AG09319 (cell line): ENCODE measurements at places on chromosomes 3 and 15.

GRCh38 chr3:132695422-132695821, 26.8 kb downstream of the NPHP3 start:
- DNase-seq: no peak

- no peak for DNase-seq
Measured at GRCh38 chr15:77454951-77455350, 34.3 kb downstream of the HMG20A start.

DNA sequence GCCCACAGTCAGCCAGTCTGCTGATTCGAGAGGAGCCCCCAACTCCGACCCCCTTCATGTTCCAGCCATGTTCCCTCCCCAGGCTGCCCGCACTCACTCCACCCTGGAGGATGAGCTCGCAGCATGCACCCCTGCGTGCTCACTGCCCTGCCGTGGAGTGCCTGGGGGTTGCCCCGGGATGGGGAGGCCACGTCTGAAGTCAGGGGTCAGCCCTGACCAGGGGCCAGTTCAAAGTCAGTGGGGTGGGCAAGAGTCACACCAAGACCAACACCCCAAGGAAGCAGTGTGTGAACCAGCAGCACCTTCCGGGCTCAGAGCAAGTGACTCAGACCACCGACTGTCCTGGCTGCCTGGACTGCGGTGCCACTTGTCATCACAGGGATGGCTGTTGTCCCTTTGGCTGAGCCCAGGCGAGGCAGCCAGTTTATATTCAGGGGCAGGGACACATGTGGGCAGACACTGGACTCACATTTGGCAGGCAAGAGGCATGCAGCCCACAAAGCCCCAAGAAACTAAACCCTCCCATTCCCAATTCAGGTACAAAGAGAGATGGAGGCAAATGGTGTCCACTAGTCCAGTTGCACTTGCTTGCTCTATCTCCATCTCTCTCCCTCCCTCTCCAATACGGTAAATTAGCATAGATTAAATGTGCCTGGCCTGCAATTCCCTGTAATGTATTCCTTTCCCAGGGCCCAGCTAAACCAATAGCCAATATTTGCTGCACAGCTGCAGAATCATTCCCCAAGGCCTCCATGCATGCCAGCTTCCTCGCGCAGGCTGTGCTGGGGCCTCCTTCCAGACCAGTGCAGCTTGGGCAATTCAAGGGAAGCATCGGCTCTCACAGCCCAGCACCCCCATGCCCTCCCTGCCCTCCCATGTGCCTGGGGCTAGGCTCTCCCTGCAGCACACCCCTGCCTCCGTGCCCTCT, 135.7 kb upstream of the IQSEC1 start:
- no peak for DNase-seq

DNA sequence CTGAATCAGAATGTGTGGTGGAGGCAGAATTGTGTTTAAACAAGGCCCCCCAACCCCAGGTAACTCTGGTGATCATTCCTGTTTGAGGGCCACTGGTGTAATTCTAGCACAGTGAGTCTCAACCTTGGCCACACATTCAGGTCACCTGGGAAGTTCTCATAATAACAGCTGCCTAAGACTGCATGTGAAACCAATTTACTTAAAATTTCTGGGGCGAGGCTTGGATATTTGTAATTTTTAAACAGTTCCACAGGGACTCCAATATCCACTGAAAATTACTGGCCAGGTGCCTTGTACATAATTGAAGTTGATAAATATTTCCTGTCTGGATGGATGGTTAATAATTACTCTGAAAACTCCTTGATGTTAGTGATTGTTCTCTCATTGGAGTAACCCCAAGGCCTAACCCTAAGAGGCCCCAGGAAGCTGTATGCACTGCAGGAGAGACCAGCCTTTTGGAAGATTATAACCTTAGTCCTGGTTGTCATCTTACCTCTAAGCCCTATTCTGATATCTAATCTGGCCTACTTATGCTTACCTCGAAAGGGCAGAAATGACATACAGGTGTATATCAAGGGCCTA, 25.7 kb upstream of the EPHB1 start:
- DNase-seq: no peak

GRCh38 chr3:187844708-187845107, 99.4 kb upstream of the BCL6 start:
- DNase-seq: no peak

DNA sequence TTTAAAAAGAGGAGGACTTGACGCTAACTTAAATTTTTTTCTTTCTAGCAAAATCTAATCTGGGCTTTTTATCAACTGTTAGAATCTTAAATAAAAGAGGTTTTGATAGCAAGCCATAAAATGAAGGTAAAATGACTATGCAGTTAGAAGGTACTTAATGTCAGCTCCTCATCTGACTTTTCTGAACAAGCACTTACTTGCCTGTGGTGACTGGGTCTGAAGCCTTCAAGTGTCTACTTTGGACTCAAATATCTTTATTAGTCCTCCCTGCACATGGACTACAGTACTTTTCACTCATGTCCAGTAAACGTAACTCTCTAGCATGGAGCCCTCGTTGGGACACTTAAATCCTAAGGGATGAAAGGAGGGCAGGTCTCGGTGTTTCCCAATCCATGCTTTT, 135.9 kb downstream of the P2RY1 start:
- DNase-seq: no peak

DNA sequence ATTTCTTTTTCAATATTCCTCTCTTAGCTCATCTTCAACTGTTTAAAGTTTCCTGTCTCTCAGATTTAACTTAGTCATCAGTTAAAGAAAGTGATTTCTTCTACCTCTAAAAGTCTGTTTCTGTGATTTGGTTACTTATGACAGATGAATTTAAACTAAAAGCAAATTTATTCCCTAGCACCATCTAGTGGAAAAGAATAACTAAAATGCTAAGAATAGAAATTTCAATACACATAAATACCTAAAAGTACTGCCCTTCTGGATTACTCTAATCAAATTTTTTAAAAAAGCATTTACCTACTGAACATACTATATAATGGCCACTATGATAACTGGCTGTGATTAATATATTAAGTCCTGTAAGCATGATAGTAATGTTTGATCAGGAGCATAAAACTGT, 14.0 kb upstream of the ZCWPW2 start:
- DNase-seq: no peak

- no peak for DNase-seq
Measured at GRCh38 chr15:69914040-69914439, 183.7 kb downstream of the TLE3 start.

- DNase-seq: peak; percentile 16
Measured at GRCh38 chr15:56693761-56694160, 39.5 kb downstream of the ZNF280D start.

DNA sequence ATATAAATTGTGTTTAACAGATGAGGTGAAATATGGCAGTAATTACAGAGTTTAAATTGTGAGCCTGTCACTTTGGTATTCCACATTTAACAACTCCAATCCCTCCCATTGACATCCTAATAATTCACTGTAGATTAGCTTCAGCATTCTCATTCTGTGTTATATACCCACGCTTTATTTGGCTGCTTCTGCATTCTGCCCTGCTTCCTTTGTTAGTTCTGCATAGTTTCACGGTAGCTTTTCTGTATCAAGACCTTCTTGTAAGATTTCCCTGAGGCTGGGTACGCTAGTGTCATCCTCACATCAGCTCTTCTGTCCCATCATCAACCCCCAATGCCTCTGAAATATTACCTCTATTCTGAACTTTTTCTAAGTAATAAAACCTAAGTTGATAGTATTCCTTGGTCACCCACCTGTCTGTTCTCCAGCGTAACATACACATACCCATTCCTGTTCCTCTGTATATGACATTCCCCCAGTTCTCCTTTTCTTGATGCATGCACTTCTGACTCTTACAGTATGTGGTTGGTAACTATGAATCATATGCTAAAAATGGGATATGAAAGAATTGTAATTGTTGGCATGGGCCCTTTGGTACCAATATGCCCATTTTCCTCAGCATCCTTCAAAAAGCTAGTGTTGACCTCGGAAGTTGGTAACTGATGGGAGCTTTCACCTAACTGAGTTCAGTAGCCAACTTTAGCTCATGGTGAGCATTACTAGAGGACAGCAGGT, 171.2 kb downstream of the KLHL25 start:
- DNase-seq: no peak

DNA sequence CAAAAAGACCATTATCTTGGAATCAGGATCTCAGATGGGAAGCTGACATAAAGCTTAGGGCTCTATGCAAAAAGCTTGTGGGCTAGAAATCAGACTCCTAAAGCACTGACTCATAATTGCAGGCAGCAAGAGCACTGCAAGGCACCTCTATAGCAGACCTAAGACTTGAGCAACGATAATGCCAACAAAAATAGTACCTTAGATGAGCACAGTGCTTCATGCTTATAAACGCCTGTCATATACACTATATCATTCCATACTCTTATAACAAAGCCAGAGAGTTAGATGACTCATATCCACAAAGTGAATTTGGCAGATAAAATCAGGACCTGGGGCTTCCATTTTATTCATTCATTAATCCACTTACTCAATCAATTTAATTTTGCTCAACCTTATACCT, 560.8 kb downstream of the MCTP2 start:
- no peak for DNase-seq

DNA sequence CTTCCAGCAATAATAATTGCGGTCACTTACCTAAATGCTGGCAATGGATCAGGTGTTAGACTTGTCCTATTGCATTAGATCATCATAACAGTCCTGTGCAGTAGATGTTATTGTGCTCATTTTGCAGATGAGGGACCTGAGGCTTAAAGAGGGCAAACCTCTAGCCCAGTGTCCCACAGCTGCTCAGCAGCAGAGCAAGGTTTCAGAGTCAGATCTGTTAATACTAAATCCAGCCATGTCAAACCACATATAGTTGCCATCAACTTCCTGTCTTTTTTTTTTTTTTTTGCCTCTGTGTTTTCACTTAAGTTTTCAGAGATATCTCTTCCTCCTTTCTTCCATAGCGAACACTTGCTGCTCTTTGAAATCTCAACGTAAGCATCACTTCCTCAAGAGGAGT, 12.1 kb downstream of the FEZF2 start:
- DNase-seq: no peak

GRCh38 chr15:44468709-44469385, 41.4 kb downstream of the CTDSPL2 start:
- peak; percentile 4 for DNase-seq

GRCh38 chr15:71248386-71248785, 133.1 kb downstream of the THSD4 start:
- no peak for DNase-seq

- DNase-seq: no peak
Measured at GRCh38 chr3:18593231-18593630, 168.1 kb upstream of the SATB1 start.

DNA sequence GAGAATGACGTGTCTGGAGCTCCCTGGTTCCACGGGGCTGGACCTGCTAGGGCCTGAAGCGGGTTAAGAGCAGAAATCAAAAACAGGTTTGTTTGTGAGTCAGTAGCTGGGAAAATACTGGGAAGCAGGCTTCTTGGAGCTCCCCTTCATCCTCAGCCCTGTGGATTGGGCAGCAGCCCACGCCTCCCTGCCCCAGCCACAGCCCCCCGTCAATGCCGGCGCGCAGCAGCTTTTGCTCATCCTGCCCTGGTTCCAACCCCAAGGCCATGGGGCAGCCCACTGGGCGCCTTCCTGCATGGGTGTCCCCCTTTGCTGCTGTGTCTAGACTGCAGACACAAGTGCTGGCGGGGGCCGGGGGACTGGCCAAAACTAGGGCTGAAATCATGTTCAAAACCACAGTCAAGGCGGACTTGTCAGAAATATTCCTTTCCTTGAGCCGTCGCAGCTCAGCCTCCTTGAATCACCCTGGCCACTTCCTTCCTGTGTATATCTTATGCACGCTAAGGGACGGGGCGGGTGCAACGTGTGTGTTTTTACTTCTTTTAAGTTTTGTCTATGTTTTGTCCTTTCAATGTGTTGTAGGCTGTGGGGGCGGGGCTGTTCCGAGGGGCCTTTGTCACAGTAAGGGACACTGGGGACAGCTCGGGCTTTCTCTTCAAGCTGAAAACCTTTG, 108.1 kb downstream of the KLF13 start:
- peak; percentile 62 for DNase-seq

DNA sequence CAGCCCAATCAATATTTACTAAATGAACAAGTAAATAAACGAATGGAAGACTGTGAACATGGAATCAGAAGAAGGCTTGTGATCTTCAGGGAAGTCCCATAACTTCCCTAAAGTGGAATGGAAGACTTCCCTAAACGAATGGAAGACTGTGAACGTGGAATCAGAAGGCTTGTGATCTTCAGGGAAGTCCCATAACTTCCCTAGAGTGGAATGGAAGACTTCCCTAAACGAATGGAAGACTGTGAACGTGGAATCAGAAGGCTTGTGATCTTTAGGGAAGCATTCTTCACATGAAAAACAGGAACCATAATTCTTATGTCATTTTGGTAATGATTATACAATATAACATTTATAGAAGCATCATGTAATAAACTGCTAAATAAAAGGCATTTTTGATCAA, 38.8 kb downstream of the EOGT start:
- DNase-seq: no peak

DNA sequence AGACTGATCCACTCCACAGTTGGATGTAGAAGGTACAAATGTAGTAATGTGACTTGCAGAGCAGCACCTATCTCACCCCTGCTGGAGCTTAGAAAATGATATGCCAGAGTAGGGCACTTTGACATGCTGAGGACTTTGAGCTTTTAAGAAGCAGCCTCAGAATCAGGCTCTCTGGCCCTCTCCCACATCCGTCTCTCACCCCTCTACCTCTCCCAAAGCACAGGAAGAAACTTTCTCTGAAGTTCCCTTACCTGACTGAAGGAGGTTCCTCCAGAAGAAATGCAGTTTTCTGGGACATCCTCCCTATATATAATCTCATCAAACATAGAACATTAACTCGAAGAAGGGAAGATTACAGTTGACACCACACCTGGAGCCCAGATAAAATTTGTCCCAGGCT, 98.4 kb upstream of the PEX5L start:
- no peak for DNase-seq

DNA sequence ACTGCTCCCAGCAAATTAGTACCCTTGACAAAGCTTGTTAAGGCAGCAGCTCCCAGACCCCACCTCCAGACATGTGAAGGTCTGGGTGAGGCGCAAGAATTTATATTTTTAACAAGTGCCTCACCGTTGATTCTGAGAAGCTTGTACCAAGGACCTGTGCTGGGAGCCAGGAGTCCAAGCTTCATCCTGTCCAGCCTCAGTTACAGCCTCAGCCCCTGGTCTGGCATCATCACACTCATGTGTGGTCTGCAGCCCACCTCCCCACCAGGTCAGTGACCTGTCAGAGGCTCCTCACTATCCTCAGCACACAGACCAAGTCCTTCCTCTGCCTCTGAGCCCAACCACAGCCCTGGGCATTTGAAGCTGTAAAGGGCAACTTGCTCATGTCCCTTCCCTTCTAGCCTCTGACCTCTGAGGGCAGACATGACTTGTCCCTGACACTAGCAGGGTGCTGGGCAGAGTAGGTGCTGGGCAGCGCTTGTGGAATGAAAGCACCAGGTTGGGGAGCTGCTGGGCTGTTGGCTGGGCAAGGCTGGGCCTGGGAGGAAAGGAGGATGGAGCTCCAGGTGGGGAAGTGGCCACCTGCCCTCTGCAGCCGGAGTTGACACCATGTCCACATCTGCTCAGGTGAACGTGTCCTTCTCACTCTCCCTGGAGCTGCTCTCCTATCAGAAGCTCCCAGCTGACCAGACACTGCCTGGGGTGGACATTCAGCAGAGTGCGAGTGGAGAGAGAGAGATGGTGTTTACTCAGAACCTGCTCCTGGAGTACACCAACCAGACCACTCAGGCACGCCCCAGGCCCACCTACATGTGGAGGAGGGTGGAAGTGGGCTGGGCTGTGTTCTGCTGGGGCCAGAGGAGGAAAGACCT, 16.9 kb downstream of the ACAA1 start:
- DNase-seq: no peak
